ENCODE measurements at places on chromosomes 16 and 17.

- DNase-seq: no peak
These were observed 264.1 kb downstream of the CBLN1 start for GRCh38 chr16:49017501-49017900.

DNA sequence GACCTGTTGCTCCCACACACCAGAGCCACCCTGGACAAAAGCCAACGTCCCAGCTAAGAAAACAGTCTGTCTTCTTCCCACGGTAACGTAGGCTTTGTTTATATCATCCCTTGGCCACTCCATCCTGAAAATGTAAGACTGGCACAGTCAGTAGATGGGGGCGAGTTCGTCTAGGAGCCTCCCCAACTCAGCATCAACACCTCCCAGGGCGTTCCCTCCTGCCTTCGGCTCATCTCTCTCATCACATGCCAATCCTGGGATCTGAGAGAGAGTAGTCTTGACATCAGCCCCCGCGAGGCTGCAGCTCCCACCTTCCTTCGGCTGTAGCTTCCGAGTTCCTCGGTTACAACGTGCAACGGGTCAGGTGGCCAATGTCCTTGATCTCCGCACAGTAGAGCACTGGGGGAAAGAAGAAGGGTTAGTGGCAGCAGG, 894 bp downstream of the RNF227 start:
- no peak for DNase-seq

DNA sequence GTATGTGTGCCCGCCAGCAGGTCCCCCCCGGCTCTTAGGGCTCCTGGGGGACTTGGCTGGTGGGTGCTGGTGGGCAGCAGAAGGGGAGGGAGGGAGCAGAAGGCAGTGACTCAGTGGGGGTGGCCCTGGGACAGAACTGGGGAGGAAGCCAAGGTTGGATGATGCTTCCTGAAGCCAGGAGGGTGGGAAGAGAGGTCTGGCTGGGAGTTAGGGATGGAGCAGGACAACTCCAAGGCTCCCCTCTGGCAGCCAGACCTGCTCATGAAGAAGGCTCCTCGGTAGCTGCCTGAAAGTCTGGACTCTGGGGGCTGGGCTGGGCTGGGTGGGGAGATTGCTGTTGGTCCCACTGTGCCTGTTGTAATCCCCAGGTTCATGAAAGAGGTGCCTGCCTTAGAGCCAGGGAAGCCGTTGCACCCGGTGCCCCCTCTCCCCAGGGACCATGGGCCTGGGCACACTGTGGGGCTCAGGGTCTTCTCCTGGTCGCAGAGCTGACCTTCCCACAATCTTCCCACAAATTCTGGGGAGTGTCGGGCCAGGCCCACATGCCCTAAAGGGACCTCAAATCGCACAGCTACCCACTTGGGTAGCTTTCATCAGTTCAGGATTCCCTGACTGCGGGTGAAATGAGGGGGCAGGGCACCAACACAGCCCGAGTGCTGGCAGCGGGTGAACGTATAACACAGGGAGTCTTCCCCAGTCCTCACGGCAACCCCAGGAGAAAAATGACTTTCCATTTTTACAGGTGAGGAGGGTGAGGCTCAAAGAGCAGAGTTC, 1.1 kb upstream of the PLEKHG4 start:
- no peak for DNase-seq

- no peak for DNase-seq
These were observed 16.8 kb downstream of the ABCA3 start for GRCh38 chr16:2323701-2324100.

DNA sequence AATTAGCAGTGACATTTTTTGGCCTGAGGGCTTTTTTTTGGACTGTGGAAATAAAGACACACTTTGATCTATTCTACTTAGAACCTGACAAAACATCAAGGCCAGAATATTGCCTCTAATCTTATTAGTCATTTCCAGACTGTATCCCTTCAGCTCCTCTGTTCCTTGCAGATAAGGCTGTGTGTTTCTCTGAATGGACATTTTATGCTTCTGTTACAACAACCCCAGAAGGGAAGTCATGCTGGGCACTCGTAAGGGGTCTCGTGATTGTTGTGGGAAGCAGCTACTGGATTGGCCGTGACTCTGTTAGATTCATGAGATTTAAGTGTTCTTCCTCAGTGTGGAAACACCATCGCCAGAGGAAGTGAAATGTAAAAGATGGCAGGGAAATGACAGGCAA, 31.6 kb upstream of the HS3ST2 start:
- no peak for DNase-seq

DNA sequence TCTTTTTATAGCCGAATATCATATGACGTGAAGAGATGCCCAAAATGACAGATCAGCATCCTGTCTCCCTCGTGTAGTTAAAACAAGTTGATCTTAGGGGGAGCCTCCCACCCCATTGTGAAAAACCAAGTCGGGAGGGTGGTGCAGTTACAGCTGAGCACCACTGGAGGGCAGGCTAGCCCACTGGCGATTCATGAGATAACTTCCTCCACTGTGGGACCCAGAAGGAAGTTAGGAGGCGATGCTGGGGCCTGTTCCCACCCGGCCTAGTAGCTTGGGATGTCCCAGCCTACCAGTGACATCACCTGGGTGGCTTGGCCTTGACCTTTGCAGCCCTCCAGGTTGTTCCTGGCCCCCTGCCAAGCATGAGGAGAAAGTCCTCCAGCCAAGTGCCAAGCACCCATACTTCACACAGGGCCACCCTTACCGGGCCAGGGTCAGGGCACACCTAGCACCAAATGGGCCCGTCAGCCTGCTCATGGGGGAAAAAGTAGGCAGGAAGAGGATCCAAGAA, 8.1 kb upstream of the CPNE2 start:
- DNase-seq: peak; percentile 55

DNA sequence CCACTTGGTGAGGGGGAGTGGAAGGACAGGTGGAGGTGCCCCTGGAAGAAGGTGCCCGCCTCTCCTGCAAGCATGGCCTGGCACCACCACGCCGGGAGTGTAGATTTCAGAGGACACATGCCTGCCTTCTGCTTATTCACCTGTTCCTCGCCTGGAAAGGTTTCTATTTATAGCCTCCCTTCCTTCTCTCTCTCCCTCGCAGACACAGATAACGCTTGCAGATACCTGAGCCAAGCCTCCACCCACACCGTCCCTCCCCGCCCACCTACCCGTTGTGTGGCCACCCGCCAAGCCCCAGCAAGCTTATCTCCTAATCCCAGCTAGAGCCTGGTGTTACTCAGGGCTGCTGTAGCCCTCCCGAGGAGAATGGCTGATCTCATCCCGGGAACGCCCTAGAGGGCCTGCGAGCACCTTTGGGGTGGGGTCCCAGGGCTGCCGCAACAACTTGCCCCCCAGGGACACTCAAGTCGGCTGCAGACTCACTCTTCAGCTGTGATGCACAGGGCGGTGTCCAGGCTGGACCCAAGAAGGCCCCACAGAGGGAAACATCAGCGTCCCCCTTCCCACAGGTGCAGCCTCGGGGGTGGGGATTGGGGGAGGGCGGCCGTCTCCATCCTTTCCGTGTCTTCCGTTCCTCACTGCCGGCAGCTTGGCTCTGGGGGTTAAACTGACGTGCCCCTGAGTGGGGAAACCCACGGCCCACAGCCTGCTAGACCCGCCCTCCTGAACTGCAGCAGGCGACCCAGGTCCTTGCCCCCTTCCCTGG, 1.9 kb upstream of the SNAI3 start:
- DNase-seq: no peak

DNA sequence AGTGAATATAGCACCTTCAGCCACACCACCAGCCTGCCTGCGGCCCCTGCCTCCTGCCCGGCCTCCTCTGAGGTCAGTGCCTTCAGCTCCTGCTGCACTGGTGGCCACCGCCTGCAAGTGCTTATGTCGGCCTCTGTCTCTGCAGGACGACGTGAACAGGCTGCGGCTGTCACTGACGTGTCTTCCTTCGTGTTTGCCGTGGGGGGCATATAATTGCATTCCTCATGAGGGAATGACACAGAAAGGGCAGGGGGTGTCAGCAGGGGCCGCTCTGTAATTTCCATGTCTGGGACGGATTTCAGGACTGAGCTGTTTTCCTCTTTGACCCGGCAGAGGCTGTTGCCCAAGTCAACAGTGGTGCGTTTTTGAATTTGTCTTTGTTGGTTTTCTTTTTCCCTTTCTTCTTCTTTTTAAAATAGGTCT, 28.5 kb downstream of the CMIP start:
- DNase-seq: no peak

GRCh38 chr16:46788891-46789474, 40.8 kb upstream of the MYLK3 start:
- no peak for DNase-seq

DNA sequence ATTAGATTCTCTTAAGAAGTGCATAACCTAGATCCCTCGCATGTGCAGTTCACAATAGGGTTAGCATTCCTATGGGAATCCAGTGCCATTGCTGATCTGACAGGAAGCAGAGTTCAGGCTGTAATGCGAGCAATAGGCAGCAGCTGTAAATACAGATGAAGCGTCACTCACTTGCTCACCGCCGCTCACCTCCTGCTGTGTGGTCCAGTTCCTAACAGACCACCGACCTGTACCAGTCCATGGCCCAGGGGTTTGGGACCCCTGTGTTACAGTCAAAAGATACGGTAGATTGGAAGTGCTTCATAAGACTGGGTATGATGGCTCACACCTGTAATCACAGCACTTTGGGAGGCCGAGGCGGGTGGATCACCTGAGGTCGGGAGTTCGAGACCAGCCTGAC, 2.8 kb downstream of the STAT5A start:
- DNase-seq: no peak

GRCh38 chr16:30949650-30950515, 1.0 kb downstream of the ORAI3 start:
- DNase-seq: no peak

DNA sequence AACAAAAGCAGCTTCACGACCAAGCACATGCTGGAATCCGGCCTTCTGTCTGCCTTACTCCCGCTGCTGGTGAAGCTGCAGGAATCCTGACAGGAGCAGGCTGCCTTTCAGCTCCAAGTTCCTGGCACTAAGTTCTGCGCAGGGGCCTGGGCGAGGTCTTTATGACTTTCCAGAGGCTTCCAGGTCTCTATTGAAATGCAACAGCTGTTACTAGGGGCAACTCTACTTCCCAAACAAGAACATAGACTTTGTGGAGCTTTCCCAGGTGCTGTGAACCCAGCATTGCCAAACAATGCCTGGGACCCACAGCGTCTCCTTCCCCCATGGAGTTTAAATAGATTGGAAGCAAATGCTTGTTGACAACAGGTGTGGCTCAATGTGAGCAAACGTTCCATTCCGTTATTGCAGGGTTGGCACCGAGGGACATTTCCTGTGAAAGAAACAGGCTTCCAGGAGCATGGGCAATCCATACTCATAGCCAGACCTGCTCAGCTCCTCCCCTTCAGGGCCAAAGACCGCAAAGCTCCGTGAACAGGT, 156.0 kb downstream of the CDH13 start:
- no peak for DNase-seq

- DNase-seq: no peak
These were observed 15.3 kb downstream of the CORO7 start for GRCh38 chr16:4401094-4401501.

GRCh38 chr16:56558024-56558747, 6.7 kb upstream of the MT4 start:
- DNase-seq: no peak

GRCh38 chr17:50501054-50501453, 7.2 kb upstream of the MYCBPAP start:
- DNase-seq: no peak

DNA sequence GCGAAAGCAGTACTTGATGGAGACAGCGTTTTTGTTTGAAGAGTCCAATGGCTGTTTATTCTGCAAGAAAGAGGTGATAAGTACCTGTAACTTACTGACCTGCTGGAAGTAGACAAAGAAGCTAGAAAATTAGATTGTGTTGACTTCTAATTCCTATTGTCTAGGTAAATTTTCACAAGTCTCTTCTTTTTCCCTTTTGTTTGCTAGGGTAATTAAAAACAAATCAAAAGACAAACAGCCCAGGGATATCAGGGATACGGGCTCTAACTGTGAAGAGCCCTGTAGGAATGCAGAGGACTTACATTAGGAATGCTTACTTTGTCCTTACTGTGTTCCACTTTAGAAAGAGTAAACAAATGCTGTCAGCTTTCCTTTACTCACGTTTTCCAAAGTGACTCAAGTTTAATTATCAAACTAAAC, 7.0 kb downstream of the PSME3IP1 start:
- no peak for DNase-seq

GRCh38 chr17:10169290-10169689, 29.1 kb downstream of the GAS7 start:
- DNase-seq: no peak

DNA sequence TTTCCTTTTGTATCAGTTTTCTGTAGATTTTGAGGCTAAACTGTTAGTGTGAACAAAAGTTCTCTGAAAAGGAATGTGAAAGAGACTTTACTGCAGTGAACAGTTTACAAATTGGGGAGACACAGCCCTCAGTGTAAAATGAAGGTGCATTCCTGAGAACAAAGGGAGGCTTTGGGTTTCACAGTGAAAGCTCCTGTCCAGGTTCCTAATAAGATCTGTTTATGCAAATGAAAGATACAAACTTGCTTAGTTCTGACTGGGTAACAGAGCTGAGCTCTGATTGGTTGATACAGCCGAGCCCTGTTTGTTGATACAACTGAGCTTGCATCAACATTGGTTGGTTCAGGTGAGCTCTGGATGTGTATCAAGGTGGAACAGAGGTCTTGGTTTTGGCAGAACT, 8.3 kb upstream of the CDRT15 start:
- no peak for DNase-seq

All from activated CD8-positive, alpha-beta memory T cell treated with anti-CD3 and anti-CD28 coated beads for 4 hours (primary cell).